ENCODE measurements at places on chromosomes 2 and 18.

GRCh38 chr18:62371436-62371835 is 46.3 kb downstream of the TNFRSF11A start:
- DNase-seq, result no peak

DNA sequence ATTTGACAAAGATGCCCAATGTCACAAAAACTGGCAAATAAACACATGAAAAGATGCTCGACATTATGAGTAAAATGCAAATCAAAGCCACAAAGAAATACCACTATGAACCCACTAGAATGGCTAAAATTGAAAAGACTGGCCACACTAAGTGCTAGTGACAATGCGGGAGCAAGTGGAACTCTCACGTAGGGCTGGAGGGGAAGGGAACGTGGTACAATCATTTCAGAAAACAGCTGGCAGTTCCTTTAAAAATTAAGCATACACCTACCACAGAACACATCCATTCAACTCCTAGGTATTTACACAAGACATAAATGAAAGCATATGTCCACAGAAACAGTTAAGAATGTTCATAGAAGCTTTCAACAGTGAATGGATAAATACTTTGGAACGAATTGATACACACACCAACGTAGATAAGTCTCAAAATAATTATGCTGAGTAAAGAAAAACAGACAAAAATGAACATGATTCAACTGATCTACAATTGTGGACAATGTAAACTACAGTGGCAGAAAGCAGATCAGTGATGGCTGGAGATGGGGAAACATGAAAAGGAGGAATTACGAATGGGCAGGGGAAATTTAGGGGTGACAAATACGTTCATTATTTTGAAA is 71.7 kb downstream of the MYOM1 start:
- no peak for DNase-seq

- DNase-seq, result no peak
Observed at GRCh38 chr2:16832910-16833309, 167.3 kb upstream of the CYRIA start.

DNA sequence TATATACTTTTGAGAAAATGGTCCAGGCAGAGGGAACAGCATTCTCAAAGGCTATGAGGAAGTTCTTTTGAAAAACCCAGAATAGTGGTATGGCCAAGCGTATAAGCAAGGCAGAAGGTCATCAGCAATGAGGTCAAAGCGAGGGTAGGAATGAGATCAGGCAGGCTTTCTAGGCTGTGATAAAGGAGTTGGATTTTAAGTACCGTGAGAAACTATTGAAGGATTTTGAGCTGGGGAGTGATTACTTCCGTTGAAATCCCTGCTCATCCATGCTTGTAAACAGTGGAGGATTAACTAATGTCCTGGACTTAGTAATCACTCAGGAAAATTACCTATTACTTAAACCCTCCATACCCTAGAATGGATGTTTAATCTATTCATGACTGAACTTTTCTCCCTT is 50.2 kb downstream of the EMILIN2 start:
- DNase-seq, result no peak

- no peak for DNase-seq
Observed at GRCh38 chr18:74828200-74828599, 230.5 kb downstream of the ZNF407 start.

GRCh38 chr2:11680182-11680900 is 10.3 kb upstream of the NTSR2 start:
- no peak for DNase-seq

- no peak for DNase-seq
Observed at GRCh38 chr2:38708900-38709566, 42.1 kb downstream of the SRSF7 start.

DNA sequence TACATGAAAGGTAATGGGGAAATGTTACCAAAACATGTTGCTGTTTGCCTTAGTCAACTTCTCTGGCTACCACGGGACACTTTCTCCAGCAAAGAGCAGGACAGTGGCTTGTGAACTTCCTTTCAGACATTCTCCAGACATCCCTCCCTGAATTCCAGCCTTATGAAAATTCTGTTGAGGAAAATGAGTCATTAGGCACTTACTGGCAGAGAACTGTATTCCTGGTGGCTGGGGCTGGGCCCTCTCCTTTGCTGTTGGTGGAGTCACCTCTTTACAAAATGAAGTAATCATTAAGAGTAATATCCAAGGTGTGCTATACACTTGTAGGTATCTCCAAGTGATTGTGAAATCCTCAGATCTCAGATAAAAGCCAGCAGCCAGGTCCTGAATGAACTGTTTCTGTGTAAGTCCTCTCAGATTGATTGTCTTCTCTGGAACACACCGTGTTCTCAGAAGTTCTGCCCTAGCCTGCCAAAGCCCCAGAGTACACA is 1.3 kb upstream of the FAP start:
- no peak for DNase-seq

GRCh38 chr2:178811901-178812300 is 4.7 kb upstream of the TTN start:
- no peak for DNase-seq

GRCh38 chr2:27856386-27856785 is 33.8 kb downstream of the RBKS start:
- no peak for DNase-seq

DNA sequence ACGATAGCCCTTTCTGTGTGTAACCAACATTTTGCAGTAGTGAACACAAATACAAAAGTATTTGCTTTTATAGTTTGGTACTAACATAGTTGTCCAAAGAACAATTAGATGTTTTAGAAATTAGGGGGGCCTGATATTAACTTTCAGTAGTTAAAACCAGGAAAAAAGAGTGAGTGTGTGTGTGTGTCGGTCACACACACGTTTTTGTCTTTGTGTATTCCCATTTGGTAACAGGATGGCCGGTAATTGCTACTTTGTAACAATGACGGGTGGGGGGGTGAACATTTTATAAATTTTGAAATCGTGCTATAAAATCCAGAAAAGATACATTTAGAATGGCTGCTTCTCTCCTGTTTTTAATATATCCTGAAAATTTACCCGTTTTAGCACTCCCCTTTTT is 1.5 kb downstream of the PPIG start:
- no peak for DNase-seq

DNA sequence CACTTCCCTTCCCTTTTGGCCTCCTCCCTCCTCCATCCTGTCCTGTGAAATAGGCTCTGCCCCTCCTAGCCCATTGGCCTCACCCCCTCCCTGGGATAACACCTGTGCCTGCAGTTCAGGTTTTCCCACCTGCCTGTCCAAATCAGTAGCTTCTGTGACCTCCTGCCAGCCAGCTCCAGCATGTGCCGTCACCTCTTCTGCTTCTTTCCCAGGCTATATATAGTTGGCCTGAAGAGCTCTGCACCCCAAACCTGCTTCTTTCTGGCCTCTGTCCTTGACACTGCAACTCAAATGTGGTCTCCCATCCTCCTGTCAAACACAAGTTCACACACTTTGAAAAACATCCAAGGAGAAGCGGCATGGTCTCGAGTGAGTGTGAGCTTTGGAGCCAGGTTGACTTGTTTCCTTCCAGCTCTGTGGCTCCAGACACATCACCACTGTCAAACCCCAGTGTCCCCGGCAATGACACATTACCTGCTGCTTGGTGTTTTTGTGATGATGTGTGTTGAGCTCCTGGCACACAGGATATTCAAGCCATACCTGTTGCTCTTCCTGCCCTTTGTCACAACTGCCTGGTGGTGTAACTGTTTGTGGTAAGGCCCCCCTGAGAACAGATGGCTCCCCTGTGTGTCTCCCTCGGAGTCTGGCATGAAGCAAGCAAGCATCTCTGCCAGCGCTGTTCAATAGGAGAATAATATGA is 143.6 kb upstream of the DAPL1 start:
- DNase-seq, result no peak

- DNase-seq, result no peak
Observed at GRCh38 chr2:14619441-14619840, 13.1 kb upstream of the LRATD1 start.

- no peak for DNase-seq
Observed at GRCh38 chr2:23423062-23423872, 38.3 kb downstream of the KLHL29 start.

DNA sequence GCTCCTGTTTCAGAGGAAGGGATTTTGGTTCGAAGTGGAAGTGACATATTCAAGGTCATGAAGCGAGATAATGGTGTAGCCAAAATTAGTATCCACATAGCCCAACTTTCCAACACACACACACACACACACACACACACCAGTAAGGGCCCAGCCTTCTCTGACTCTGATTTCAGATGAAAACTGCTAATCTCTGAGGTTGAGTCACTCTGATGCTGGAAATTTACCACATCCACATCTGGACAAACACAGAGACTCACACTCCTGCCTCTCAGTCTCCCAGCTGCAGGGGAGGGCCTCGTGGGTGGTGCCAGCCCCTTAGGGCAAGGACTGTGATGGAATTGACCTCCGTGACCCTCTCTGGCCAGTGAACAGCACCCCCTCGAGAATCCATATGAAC is 29.0 kb upstream of the SLC35F6 start:
- no peak for DNase-seq

DNA sequence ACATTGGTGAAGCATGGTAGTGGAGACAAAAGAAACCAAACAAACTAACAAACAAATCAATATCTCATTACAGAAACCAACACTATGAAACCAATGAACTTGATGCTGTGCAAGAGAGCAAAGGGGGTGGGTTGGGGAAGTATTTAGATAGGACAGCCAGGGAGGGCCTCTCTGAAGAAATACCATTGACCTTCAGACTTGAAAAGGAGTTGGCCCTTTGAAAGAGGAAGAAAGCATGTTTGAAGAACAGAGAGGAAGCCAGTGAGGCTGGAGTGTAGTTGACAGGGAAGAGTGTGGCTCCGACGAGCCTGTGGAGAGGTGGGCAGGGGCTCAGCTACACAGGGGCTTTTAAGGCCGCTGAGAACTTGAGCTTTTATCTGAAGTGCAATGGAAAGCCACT is 151.0 kb upstream of the GATA6 start:
- no peak for DNase-seq

DNA sequence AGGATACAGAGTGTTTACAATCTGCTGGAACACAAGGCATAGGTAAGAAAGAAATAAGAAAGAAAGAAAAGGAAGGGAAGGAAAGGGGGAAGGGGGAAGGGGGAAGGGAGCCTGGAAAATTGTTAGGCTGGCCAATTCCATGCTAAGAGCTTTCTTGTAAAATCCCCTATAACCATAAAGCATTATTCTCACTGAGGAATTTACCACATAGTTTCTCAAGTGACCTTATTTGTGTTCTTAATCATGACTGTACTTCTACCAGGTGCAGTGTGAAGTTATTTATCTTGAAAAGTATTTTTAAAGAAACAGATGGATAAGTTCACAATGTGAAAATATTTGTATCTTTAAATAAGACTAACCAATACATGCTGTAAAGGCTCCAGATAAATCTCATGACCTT is 39.2 kb upstream of the KIDINS220 start:
- no peak for DNase-seq

- DNase-seq, result no peak
Observed at GRCh38 chr18:39200153-39200552, 1634.6 kb upstream of the CELF4 start.

GRCh38 chr2:61714210-61714609 is 139.7 kb downstream of the FAM161A start:
- DNase-seq, result no peak

- DNase-seq, result peak; percentile 5
Observed at GRCh38 chr2:47569658-47570475, 166.9 kb downstream of the MSH2 start.

DNA sequence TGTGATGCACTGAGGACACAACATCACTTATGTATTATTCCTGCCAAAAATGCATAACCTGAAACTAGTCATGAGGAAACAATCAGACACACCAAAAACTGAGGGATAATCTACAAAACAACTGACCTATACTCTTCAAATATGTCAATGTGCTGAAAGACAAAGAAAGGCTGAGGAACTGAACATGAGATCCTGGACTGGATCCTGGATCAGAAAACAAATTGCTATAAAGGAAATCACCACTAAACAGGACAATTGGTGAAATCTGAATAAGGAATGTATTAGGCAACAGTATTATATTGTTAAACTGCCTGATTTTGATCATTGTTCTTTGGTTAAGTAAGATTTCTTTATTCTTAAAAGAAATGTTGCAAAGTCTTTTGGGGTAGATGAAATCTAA is 28.8 kb downstream of the CUL3 start:
- DNase-seq, result no peak

DNA sequence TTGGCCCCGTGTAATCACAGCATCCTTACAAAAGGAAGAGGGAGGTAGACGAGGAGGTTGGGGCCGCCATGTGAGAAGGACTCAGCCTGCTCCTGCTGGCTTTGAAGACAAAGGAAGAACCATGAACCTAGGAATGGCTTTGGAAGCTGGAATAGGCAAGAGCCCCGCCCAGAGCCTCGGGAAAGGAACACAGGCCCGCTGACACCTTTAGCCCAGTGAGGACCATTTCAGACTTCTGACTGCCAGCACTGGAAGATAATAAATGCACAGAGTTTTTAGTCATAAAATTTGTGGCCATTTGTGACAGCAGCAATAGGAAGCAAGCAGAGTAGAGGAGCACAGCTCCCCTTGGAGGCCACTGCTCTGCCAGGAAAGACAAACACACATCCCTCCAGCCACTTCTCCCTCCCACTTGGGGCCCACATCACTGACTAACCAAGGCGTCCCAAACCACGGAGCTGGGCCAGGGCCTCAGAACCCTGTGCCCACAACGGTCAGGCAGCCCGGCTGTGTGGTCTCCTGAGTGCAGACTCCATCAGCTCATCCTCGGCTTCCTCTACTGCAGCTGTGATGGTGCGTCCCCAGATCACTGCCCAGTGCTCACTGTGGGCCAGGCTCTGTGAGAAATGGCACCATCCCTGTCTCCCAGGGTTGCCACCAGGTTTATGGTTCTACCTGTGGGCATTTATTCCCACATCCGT is 39.7 kb downstream of the TFCP2L1 start:
- no peak for DNase-seq

DNA sequence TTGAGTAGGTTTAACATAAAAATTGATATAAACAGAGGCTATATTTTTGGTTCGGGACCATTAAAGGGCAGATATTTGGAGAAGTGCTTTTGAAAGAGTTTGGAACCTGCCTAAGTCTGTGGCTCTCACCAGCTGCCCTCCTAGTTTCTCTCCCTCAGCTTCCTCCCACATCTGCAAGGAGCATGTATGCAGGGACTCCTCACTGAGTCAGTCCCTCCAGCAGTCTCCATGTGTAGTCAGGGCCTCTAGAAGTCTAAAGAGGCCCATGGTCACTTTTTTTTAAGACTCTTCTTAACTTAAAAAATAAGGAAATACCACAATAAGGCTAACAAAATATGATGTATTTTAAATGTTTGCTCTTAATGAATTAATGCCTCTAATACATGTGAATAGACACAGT is 220.0 kb upstream of the TANK start:
- DNase-seq, result no peak

DNA sequence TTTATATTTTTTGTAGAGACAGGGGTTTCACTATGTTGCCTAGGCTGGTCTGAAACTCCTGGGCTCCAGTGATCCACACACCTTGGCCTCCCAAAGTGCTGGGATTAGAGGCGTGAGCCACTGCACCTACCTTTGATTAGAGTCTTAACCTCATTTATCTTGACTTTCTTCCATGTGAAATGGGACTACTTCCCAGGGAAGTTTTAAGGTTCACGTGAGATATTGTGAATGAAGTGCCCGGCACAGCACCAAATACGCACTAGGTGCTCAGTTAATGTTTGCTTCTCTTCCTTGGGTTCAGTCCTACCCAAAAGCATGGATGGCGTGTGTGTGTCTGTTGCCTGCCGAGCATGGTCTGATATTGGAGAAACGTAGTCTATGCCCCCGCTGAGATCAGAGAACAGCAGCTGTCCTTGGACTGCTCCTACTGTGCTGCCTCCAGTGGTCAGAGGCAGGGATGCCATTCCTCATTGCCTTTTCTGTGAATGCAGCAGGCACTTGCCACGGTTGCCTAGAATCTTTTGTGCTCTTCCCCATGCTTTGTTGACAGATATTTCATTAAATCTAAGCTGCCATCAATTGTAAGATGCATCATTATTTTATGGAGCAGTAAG is 12.3 kb upstream of the TFCP2L1 start:
- DNase-seq, result no peak

GRCh38 chr2:106596844-106597243 is 109.7 kb downstream of the CD8B2 start:
- peak; percentile 18 for DNase-seq

All from CD4-positive, CD25-positive, alpha-beta regulatory T cell (primary cell).